ENCODE measurements at places on chromosomes 2 and 18.
A peak's percentile ranks its signal among the peaks of the same experiment; 100 is the strongest.

GRCh38 chr18:68992719-68993482 is 195.0 kb downstream of the CCDC102B start:
- no peak for DNase-seq

DNA sequence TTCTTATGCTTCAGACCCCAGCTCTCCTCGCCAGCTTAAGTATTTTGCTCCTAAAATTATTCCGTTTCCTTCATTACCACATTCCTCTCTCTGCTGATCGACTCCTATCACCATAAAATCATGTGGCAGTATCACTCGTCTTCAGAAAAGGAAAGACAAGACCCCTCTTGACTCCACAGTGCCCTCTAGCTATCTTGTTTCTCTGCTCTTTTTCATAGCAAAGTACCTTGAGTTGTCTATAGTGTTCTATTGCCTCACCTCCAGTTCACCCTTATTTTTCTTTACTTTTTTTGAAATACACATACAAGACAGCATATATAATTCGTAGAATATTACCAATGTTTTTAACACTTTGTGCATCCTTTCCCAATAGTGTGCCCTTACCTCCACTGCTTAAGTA is 273.2 kb upstream of the SIX3 start:
- no peak for DNase-seq

- no peak for DNase-seq
Measured at GRCh38 chr18:28151434-28151833, 25.5 kb downstream of the CDH2 start.

- no peak for DNase-seq
Measured at GRCh38 chr2:218298314-218298875, 6.1 kb upstream of the TMBIM1 start.

DNA sequence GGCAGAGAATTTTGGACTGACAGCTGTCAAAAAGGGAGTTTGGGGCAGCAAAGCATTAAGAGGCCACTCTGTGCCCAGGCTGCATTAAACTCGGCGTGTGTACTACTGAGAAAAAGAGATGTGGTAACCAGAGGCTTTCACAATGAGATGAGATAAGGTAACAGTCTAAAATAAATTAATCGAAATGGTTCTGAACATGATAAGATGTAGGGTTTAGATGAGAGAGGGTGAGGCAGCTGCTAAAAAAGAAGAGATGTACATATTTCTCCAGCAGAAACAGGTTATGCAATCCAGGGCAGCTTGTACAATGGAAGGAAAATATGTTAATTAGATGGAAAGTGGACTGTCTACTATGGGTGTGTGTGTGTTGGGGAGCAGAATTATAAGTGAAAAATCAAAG is 39.2 kb upstream of the ACTR3 start:
- DNase-seq = no peak

DNA sequence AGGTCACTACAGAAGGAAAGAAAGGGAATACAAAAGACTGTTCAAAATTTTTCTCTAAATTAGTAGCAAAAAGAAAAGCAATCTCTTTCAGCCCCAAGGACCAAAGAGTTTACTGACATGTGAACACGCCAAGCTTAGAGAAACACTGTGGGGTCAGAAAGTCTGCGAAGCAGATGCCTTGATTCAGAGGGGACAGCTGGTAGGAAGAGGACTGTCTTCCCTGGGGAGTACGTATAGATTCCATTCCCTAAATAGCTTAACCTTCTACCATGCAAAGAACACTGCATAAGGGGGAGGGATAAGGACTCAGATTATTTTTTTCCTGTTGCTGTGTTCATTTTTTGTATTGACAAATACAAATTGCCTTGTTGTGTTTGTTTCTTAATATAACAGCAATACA is 96.1 kb downstream of the IRS1 start:
- DNase-seq = no peak

- DNase-seq = no peak
Measured at GRCh38 chr2:97688062-97688827, 18.7 kb downstream of the C2orf92 start.

GRCh38 chr2:44169155-44169898 is 652 bp downstream of the PPM1B start:
- peak; percentile 71 for DNase-seq

DNA sequence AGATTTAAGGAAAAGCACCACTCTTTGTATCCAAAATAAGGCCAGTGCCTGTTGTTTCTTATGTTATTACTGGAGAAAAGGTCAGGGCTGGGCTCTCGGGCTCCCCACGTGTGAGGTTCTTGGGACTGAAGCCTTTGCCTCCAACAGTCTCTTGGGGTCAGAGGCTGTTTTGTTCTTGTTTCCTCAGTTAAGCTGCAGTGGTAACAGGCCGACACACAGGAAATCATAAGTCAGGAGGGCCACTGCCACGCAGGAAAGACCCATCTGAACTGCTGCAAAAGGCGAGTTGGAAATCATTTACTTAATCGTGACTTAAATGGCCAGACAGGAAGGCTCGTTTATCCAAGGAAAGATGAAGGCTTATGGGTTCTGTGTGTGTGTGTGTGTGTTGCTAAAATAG is 30.3 kb upstream of the IL37 start:
- DNase-seq = no peak

DNA sequence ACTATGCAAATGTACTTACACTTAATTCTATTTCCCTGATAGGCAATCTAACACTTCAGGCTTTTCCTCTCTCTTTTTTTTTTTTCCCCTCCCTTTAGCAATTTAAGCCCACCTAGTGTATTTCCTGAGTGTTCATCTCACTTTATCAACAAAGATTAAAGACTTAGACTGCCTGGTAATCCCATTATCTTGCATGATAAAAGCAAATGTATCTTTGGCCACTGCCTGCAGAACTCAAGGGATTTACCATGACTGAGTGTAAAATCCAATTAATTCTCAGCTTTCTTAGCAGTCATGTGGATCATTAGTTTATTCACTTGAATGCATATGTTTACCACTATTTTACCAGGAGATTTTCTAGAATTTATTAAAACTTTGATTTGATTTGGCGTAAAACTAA is 1102.2 kb upstream of the GYPC start:
- DNase-seq = no peak
